ENCODE measurements at places on chromosomes 4 and X.

GRCh38 chr4:168045354-168045753 is 47.0 kb upstream of the ANXA10 start:
- DNase-seq: no peak

DNA sequence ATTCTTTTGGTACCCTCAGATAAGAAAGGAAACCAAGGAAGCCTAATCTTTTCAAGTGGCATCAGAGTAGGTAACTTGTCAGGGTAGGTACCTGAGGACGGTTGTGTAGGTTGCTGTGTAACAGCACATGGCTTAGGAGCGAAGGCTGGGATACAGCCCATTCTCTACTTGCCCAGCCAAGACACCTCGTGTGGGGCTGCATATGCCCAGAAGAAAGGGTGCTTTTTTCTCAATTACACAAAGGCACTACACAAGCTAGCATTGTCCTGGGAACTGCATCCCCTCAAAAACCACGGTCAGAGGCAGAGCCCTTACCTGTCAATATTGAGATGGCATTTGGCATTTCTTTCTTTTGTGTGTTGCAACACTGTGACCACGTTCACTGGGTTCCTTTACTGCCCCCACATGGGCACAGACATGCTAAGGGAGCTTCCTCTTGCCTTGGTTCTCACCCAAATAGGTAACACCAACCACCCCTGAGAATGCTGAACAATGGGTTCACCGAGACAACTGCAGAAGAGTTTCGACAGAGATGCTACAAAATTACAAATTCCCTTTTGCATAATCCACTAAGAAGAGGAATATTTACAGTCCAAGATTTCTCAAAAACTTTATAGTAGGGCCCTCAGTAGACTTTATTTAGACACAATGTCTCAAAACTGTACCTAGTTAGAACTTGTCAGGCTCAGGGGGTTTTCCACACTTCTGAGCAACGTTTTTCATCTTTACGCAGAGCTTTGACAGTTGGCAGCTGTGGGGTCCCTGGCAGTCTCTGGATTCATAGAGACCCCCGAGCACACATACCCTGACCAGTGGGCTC is 35.8 kb upstream of the TNIP3 start:
- no peak for DNase-seq

GRCh38 chr4:75244325-75244724 is 269.9 kb downstream of the RCHY1 start:
- DNase-seq: no peak

DNA sequence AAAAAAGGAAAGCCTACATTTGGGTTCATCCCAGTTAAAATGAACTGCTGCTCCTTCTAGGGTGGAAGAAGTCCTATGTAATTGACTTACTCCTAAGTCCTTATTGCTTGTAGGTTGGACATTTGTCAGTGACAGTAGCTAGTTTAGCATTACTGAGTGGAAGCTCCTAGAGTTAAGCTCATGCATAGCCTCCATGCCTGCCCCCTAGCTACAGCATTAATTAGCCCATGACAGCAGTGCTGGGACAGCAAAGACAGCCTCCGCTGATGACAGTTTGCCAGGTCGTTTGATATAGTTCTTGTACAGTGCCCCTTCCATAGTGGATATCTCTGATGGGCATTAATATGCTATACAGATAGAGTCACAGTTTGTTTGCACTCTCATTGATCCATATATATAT is 18.7 kb upstream of the GALNTL6 start:
- no peak for DNase-seq

- no peak for DNase-seq
Measured at GRCh38 chrX:40199704-40200103, 101.9 kb upstream of the BCOR start.

DNA sequence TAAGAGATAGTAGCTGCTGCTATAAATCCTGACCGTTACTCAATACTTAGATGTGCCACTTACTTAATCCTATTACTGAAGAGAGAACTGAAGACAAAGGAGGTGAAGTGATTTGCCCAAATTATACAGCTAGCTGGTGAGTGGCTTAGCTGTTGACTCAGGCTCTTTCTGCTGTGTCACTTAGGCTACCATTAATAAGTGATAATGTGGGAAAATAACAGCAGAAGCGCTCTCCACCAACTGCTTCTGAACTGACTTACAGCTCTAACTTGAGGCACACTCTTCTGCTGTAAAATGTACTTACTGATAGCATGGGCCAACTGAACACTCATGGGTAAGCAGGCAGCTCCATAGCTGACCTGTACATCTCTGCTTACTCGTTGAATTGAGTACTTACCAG is 7.5 kb upstream of the KLHL5 start:
- no peak for DNase-seq

DNA sequence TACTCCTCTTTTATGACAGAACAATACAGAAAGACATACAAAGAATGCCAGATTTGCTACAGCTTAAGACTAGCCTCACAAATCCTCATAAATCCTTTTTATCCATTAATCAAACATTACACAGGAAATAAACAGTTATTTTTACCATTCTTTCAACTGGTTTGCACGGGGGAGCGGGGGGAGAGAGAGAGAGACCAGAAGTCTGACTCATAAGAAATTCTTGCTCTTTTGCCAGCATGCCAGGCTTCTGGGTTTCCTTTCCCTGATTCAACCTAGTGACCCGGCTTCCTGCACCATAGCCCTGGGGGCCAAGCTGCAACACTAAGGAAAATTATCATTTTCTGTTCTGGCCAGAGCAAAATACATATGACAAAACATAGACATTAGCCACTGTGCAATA is 6.8 kb upstream of the RRAGB start:
- DNase-seq: no peak

DNA sequence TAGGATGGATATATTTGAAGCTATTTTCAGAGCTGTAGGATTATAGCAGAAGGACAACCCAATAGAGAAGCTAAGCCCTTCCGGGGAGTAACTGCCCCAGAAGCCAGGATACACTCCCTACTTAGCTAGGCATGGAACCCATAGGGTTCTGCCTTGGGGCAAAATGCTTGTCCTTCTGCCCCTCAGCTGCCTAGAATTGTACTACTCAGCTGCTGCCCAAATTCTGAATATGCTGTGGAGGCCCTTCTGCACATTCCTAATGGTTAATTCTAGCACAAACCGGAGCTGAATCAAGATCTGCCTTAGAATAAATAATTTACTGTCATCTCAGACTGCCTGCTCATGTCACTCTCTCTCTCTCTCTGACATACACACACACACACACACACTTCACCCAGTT is 297.7 kb upstream of the VCX3A start:
- DNase-seq: no peak

DNA sequence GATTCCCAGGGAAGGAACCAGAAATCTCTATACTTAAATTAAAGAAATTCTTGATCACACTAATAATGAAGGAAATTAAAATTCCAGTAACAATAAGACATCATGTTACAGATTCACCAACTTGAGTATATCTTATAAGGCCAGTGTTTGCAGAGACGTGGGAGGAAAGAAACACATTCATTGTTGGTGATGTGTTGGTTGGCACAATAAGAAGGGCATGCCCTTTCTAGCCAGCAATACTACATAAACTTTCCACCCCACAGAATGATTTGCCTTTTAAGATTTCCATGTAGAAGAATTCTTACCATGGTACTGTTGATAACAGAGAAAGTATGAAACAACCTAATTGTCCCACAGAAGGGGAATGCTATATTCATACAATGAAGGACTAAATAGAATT is 581.5 kb downstream of the STIM2 start:
- DNase-seq: no peak

DNA sequence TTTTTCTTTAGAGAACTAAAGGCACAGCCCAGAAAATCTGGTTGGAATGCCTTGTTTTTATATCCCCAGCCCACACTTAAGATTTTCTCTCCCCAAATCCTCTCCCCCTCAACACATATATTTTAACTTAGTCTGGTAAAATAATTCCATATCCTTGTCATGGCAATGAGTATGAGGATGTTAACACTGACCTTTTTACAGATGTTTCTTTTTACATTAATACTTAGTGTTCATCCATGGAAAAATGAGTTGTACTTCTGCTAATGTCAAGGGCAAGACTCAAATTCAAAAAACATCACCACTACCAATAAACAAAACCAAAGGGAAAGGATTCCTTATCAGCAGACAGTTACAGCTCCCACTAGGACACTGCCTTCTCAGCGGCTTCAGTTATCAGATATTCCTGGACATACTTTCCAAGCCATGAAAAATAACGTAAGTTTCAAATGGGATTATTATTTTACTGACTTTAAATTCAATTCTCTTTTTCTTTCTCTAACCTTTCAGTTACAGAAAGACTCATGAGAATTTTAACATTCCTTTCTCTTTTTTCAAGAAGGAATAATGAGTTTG is 83.3 kb downstream of the RASL11B start:
- no peak for DNase-seq

- no peak for DNase-seq
Measured at GRCh38 chrX:24487571-24487970, 22.5 kb downstream of the PDK3 start.

DNA sequence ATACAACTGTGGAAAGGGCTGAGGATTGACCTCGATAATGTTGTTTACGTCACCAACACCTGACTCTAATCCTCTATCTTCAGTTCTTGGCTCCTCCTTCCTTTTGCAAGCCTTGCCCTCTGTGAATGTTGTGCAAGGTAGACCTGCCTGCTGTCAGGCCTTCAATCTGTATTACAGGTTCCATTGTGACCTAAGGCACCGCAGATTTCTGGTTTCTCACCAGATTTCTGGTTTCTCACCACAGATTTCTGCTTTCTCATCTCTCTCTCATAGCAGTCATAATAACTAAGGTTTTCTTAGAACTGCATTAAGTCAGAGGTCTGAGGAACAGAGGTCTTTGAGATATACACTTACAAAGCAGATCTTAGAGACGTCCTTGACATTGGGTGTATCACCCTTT is 51.5 kb upstream of the ETNPPL start:
- no peak for DNase-seq

- no peak for DNase-seq
Measured at GRCh38 chr4:69147334-69147733, 51.1 kb downstream of the UGT2B7 start.

DNA sequence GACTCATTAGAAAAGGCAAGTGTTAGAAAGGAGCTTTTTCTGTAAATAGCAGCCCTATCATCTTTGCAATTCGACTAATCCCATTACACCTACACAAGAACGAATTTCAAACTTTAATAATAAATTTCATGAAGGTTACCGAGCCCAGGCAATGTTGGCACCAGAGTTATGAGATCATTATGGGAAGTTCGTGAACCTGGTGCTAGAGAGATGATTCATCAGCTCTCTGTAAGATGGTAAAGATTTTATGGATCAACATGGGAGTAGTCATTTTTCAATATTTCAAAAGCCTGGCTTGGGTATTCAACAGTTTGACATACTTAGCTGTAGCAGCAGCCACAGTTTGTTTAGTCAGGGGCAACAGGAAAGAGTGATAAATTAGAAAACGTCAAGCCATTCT is 35.8 kb downstream of the AMELX start:
- DNase-seq: no peak

- DNase-seq: no peak
Measured at GRCh38 chrX:40878766-40879165, 143.4 kb upstream of the MED14 start.
